Trophoblast cell (in vitro differentiated cells and primary cell): ENCODE measurements at places on chromosomes 5 and 9.

DNA sequence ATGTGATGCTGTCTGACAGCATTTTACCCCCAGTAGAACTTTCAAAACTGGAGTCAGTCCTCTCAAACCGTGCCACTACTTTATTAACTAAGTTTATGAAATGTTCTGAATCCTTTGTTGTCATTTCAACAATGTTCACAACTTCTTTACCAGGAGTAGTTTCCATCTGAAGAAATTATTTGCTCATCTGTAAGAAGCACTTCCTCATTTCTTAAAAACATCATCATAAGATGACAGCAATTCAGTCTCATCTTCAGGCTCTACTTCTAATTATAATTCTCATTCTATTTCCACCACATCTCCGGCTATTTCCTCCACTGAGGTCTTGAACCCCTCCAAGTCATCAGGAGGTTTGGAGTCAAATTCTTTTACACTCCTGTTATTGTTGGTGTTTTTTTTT is 2.3 kb upstream of the TAS2R1 start:
- no peak for DNase-seq

DNA sequence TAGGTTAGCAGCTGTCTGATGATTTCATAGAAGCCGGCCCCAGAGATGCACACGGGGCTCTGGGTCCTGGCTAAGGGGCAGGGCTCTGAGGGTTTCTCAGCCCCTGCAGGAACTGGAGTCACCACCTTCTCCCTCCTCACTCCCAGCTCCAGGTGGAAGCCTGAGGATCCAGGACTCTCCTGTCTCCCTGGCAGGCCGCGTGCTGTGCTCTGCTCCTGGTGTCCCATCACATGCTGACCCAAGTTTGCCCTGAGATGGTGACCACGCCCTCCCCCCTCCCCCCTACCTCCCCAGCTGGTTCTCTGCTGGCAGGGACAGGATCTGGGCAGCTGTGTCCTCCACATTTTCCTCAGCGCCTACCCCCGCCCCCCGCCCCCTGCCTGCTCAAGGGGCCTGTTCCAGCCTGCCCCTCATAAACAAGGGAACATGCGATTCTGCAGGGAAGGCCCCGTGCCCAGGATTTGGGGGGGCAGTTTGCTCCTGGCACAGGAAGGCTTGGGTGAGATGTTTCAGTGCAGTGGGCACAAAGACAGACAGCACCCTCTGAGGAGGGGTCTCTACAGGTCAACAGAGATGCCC is 87.4 kb downstream of the PSD2 start:
- DNase-seq = no peak

- no peak for DNase-seq
These were observed 76.2 kb upstream of the ANKRD55 start for GRCh38 chr5:56309262-56309826.

GRCh38 chr5:50702615-50703366 is 36.4 kb downstream of the PARP8 start:
- no peak for DNase-seq

DNA sequence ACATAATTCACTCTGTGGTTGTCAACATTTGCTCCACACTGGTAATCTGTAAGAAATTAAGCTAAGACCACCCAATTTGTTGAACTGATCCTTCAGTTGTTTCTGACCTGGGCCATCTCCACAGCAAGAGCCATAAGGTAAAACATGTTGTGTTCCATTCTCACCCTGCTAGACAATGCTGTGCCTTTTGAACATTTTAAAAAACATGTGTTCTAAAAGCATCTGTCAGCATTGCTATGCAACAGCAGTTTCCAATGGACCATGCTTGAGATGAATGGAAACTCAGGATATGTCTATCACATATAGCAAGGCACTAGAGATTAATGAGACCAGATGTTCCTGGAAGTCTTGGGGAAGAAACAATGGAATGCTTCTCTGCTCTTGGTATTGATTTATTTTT is 455.1 kb upstream of the RGMB start:
- no peak for DNase-seq

GRCh38 chr5:139640421-139641115 is 7.6 kb upstream of the CXXC5 start:
- no peak for DNase-seq

GRCh38 chr9:93010056-93010455 is 48.4 kb upstream of the SUSD3 start:
- DNase-seq = no peak

GRCh38 chr9:69893057-69893456 is 72.4 kb downstream of the CFAP95 start:
- DNase-seq = no peak

GRCh38 chr5:155260798-155261197 is 247.2 kb downstream of the KIF4B start:
- DNase-seq = no peak

DNA sequence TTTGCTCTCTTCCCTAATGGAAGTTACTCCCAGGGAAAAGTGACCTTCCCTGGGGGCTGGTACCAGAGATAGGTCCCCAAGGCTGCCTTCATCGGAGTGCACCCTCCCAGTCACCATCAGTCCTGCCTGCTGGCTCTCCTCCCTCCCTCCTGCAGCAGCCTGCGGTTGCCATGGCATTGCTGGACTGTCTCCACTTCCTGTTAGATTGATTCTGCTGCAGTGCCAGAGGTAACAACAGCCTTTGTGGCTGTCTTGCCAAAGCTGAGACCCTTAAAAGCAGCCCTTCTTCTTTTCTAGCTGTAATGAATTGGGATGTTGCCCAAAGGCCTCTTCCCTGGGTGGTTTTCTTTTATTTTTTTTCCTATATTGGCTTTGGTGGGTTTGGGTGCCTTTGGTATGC is 78.1 kb upstream of the PRLR start:
- no peak for DNase-seq
